ENCODE measurements at places on chromosomes 2 and 18.
A peak's percentile ranks its signal among the peaks of the same experiment; 100 is the strongest.

GRCh38 chr18:58584200-58585127 is 44.4 kb downstream of the ALPK2 start:
- DNase-seq = no peak

DNA sequence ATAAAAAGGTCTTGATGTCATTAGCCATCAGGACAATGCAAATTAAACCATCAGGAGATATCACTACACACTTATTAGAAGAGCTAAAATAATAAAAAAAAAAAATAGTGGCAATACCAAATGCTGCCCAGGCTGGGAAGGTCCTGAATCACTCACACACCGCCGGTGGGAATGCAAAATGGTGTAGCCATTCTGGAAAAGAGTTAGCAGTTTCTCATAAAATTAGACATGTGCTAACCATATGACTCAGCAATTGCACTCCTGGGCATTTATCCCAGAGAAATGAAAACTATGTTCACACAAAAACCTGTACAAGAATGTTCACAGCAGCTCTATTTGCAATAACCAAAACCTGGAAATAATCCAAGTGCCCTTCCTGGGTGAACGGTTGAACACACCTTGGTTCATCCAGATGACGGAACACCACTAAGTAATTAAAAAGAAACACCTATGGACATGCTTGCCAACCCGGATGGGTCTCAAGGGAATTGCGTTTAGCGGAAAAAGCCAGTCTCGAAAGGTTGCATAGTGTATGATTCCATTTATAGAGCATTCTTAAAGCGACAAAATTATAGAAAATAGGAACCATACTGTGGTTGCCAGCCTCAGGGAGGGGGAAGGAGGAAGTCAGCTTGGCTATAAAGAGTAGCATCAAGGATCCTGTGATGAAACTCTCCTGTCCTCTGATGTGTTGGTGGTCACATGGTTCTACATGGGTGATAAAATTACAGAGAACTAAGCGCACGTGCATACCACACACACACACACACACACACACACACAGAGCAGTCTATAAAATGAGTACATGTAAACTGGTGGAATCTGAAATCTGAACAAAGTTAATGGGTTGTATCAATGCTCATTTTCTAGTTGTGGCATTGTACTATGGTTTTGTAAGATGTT is 4.6 kb downstream of the MBP start:
- DNase-seq = peak; percentile 96

GRCh38 chr2:148642891-148643416 is 1.6 kb upstream of the EPC2 start:
- no peak for DNase-seq

- peak; percentile 34 for DNase-seq
Measured at GRCh38 chr2:11631462-11631861, 38.5 kb downstream of the NTSR2 start.

DNA sequence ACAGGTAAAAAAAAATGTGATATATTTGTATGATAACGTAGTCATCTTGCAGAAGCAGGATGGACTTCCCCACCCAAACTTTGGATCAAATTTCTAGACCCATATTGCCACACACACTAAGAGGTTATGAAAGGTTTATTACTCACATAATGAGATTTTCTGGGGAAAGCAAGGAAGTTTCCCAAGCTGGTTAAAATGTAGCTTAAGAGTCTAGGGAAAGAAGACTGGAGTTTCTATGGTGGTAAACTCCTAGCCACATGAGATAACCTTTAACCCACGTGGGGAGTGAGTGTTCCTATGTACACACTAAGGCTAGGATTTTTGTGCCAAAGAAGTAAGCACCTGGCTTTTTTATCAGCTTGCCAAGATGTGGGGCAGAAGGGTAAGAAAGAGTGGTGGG is 335.7 kb upstream of the UBE2E3 start:
- DNase-seq = no peak

- peak; percentile 32 for DNase-seq
Measured at GRCh38 chr18:29361843-29362242, 1184.9 kb upstream of the CDH2 start.

- DNase-seq = peak; percentile 46
Measured at GRCh38 chr18:64409511-64409910, 260.6 kb upstream of the LINC00305 start.

DNA sequence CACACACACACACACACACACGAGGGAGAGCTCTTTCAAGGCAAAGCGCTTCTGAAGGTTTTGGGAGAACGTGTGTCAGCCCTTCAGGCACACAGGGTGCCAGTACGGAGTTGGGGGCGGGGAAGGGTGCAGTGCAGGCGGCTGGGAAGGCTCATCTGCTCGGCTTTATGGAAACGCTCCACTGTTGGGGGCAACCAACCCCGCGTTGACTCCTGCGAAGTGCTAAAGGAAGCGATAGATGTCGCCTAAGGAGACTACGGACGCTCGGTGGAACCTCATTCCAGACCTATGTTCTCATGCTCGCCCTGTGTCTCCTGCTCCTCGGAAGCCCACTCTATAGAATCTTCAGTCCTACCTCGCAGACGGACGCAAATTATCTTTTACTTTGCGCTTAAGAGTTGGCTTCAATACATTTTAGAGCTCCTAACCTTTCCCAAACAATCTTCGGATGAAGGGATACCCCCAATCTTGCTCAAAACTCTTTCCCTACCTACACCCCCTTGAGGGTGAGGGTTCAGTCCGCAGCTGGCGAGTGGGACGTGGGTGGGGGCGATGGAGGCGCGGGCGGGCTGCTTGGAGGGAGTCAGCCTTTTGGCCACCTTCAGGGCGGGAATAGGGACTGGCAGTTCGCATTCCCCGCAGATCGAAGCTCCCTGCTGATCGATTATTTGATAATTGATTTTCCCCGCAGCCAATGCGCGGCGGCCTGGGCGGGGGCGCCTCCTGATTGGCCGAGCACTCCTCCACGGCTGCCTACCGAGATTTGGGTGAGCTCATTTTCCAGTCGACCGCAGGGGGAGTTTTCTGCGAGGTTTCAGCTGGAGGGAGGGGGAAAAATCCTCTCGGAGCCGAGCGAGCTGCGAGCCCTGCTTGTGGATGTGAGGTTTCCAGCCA is 1.9 kb upstream of the MEIS1 start:
- DNase-seq = peak; percentile 96

DNA sequence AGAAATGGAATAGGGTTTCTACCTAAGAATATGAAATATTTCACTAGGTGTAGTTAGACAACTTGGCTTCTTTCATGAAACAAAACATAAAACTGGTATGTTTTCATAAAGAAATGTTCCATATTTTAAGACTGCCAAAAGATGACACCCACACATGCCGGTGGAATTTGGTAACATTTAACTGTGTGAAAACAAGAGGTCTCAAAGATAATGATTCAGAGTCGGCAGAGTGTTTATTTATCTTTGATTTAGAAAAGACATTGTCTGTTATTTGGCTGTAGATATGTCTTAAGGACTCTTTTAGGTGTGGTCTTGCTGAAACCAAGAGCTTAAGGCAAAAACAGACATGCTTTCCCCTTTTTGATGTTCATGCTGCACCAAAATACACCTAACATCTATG is 63.5 kb upstream of the FN1 start:
- DNase-seq = no peak

DNA sequence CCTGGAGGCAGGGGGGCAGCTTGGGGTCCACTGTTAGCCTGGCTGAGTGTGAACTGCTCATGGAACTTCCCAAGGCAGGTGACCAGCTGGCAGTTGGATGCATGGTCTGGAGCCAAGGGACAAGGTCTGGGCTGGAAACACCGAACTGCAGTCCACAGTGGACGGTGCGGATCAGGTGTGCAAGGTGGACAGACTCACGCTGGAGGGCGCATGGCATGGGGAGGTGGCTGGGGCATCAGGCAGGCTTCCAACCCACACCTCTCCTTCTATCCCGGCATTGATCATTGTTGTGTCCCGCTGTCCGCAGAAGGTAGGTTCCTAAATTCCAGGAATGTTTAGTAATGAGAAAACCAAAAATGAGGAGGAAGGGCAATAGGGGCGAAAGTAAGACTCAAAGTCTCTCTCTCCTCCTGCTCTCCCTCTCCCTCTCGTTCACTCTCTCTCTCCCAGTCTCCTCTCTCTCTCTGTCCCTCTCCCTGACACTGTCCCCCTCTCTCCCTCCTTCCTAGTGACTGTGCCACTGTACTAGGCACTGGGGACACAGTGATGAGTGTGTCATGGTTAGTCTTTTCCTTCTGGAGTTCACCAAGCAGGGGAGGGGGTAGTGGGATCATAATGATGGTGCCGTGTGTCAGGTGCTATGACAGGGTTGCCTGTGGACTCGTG is 30.3 kb upstream of the LPIN1 start:
- DNase-seq = no peak

DNA sequence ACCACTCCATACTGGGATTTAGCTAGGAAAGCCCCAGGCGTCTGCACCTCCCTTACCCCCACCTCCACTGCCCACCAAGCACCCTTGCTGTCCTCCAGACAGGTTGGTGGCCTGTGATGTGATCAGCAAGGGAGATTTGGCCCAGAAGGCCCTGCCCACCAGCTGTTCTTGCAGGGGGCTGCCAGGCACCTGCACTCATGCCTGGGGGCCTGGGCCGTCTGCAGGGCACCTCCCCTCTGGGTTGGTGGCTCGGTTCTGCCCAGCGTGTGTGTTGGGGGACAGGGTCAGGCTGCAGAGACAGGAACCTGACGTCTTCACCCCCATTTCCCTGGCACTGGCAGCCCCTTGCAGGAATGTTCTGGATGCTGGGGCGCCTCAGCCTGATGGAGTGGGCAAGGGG is 5.8 kb downstream of the DNMT3A start:
- no peak for DNase-seq

- DNase-seq = peak; percentile 70
Measured at GRCh38 chr2:98269274-98269673, 77.0 kb upstream of the CNGA3 start.

- DNase-seq = peak; percentile 19
Measured at GRCh38 chr2:228689053-228689452, 507.6 kb upstream of the SPHKAP start.

DNA sequence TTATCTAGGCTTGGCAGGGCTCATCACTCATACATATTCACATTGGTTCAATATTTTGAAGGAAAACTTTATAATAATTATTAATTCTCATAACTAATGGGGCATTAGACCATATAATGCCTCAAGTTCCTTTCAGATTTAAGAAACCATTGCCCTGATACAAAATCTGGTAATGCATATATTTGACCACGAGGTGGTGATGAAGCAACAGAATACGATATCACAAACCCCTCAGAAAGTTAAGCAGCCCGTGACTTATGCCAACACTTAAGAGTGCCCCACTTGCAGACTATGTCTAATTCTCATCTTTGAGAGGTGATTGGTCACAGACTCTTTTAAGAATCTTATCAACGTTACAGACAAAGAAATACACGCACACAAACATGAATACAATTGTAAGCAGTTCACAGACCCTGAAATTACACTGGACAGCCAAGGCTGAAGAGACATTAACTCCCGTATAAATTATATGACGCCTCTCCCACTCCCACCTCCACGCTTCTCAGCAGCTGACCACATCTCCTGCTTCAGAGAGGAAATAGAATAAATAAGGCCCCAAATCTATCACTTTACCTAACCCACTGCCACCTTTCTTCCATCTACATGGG is 20.7 kb upstream of the DNAH6 start:
- DNase-seq = peak; percentile 82

DNA sequence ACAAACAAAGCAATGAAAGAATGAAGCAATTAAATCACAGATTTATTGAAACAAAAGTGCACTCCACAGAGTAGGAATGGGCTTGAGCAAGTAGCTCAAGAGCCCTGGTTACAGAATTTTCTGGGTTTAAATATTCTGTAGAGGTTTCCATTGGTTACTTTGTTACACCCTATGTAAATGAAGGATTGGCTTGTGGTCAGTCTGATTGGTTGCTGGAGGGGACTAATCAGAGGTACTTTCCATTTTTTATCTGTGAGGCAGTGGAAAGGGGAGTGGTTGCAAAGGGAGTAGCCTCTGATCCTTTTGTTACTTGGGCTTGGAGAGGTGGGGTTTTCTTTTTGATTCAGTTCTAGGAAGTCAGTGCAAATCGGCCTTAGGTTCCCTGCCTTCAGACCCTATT is 253.3 kb downstream of the ARL6IP6 start:
- no peak for DNase-seq

GRCh38 chr2:45258311-45258710 is 249.1 kb upstream of the SIX2 start:
- no peak for DNase-seq

GRCh38 chr2:60140185-60140584 is 413.3 kb downstream of the BCL11A start:
- no peak for DNase-seq

DNA sequence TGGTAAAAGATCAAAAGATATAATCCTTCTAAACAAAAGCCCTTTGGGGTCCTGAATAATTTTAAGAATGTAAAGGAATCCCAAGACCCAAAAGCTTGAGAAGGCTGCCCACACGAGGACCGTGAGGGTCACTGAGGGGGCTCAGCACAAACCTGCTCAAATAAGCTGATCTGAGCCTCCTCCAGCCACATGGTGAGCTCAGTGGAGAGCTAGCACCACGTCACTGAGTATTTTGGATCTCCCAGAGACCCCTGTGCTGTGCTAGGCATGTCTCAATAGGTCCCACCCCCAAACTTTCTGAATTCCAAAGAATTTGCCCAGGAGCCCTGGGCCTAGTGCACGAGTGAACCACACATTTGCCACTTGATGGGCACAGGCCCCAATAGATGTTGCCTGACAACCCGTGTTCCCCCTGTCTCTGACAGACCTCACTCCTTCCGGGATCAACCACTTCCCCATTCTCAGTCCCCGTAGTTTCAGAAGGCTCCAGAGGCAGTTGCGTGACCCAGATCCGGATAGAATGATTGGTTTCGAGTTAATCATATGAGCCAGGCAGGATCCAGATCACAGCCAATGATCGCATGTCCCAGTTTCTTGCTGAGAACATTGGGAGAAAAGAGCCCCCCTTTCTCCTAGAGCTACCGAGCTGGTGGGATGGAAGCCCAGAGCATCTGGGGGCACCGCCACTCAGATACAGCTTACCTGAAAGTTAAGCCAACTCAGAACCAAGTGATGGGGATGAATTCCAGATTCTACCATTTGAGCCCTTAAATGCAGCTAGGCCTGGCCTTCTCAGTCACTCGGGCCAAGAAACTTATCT is 203.8 kb downstream of the TNS1 start:
- no peak for DNase-seq

GRCh38 chr2:191115391-191115790 is 35.4 kb downstream of the STAT4 start:
- DNase-seq = no peak

- no peak for DNase-seq
Measured at GRCh38 chr2:117562654-117563053, 251.8 kb upstream of the DDX18 start.

GRCh38 chr2:37154785-37155184 is 2.0 kb downstream of the EIF2AK2 start:
- no peak for DNase-seq
